ENCODE measurements at places on chromosomes 3 and 15. TPM values are rescaled to one million over a fixed set of nuclear protein-coding genes. Genes with fewer than 3 reads are reported as not detected.

Gene TGFBR2
- total RNA-seq, result 247 TPM

Gene MEGF11
- not detected for total RNA-seq

Gene LRRC3B
- not detected for total RNA-seq

Gene ZBBX
- 0.09 TPM for total RNA-seq

Gene MEX3B
- 12.4 TPM for total RNA-seq

Gene MUC4
- total RNA-seq, result under 0.01 TPM

Gene SPINK8
- not detected for total RNA-seq

Gene IL5RA
- not detected for total RNA-seq

Gene NEIL1
- total RNA-seq, result 9.4 TPM

Gene XYLB
- total RNA-seq, result 3.5 TPM

Gene CNTN3
- total RNA-seq, result 0.38 TPM

Gene KBTBD12
- total RNA-seq, result not detected

Gene PPP1R14D
- total RNA-seq, result not detected

Gene STRC
- not detected for total RNA-seq

Gene NME9
- not detected for total RNA-seq

Gene GUCA1C
- not detected for total RNA-seq

Gene SPTSSB
- total RNA-seq, result not detected

Gene SLC22A13
- 0.09 TPM for total RNA-seq

Gene DNAJC17
- total RNA-seq, result 45.4 TPM

Gene BTLA
- total RNA-seq, result not detected

Gene THBS1
- total RNA-seq, result 7,438 TPM

Gene GP9
- total RNA-seq, result not detected

Gene PIERCE2
- 0.94 TPM for total RNA-seq

Gene CSTA
- 0.66 TPM for total RNA-seq

Gene GPR87
- 0.09 TPM for total RNA-seq

Gene OR5K2
- not detected for total RNA-seq

Gene USF3
- total RNA-seq, result 3.6 TPM

Gene ADAMTS7
- 10.7 TPM for total RNA-seq

Gene TMEM42
- total RNA-seq, result 9.0 TPM

Gene SLC27A2
- total RNA-seq, result not detected

Gene LMCD1
- total RNA-seq, result 11.0 TPM

Gene CD96
- not detected for total RNA-seq

Gene PLCL2
- total RNA-seq, result 8.3 TPM

Gene CACNA1D
- total RNA-seq, result 0.09 TPM

Gene MST1R
- total RNA-seq, result 0.54 TPM

Gene CYP11A1
- not detected for total RNA-seq

Gene RYR3
- total RNA-seq, result not detected

Gene MINAR1
- 0.56 TPM for total RNA-seq

Gene RTP1
- not detected for total RNA-seq

Gene SUCNR1
- total RNA-seq, result not detected

Gene LRTM1
- total RNA-seq, result not detected

Gene SLC12A1
- not detected for total RNA-seq

Gene RETNLB
- not detected for total RNA-seq

Gene GHSR
- not detected for total RNA-seq

Gene SKOR1
- 0.09 TPM for total RNA-seq

All from endothelial cell of coronary artery (primary cell).